ENCODE measurements at places on chromosomes 11 and 22.
A peak's percentile ranks its signal among the peaks of the same experiment; 100 is the strongest.

GRCh38 chr11:26287067-26287518 lies 44.8 kb upstream of the ANO3 start:
- no peak for DNase-seq

- DNase-seq, result no peak
Observed at GRCh38 chr11:68889948-68890446, 13.6 kb downstream of the MRPL21 start.

GRCh38 chr22:20840646-20841371 lies 17.8 kb downstream of the PI4KA start:
- DNase-seq, result peak; percentile 9

GRCh38 chr11:41849250-41849649 lies 389.8 kb upstream of the LRRC4C start:
- DNase-seq, result no peak

DNA sequence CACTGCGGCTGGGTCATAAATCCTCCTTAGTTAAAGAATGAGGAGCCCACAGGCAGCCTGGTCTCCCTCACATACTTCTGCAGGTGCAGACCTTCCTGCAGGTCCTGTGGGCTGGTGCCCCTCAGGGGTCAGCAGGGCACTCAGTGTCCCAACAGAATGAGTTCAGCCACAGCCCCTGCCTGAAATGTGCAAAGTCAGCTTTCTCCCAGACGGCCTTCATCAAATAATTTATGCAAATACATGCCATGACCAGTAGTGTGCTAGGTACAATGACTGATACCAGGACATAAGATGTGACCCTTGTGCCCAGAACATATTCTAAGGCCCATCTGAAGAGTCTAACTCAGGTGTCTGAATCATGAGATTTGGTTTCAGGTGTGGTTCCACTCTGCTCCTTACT lies 703.4 kb downstream of the TBC1D22A start:
- no peak for DNase-seq

DNA sequence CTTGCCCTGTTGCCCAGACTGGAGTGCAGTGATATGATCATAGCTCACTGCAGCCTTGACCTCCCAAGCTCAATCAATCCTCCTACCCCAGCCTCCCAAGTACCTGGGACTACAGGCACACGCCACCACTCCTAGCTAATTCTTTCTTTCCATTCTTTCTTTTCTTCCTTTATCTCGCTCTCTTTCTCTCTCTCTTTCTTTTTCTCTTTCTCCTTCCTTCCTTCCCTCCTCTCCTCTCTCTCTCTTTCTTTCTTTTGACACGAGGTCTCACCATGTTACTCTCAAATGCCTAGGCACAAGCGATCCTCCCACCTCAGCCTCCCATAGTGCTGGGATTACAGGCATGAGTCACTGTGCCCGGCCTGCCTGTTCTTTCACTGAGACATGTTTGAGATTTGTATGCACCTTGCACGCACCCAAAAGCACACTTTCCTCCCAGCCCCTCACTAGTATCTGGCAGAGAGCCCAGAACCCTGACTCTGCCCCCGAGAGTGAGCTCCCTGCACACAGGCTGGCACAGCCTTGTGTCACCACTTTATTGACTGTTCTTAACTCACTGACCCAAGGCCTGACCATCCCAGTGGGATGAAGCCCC lies 56.8 kb downstream of the CD6 start:
- peak; percentile 74 for DNase-seq

GRCh38 chr11:120020981-120021380 lies 116.9 kb downstream of the TRIM29 start:
- DNase-seq, result no peak

DNA sequence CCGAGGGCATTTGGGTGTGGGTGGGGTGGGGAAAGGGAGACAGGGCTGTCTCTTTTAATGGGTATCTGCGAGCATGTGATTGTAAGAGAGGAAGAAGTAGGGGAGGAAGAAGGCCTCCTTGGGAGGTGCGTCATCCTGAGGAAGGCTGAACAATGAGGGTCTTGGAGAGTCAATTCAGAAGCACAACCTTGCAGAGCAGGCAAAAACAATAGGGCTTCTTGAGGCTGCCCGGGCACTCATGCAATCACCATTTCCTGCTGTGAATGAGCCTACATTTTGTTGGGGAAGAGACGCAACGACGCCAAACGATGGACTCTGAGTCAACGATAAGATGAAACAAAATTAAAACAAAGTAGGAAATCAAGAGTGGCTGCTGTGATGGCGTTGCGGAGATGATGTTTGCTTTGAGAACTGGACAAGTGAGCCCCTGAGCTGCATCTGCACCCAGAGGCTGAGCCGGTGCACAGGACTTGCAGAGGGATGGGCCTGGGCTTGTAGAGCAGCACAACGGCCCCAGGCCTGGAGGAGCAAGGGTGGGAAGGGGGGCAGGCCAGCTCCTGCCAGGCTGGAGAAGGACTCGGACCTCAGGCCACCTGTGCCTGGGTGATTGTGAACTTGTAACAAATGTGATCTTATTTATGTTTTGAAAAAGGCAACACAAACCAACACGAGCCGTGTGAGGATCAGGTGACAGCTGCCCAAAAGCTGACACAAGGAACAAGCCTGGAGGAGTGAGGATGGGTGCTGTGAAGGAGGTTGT lies 92.3 kb upstream of the B3GAT1 start:
- no peak for DNase-seq

DNA sequence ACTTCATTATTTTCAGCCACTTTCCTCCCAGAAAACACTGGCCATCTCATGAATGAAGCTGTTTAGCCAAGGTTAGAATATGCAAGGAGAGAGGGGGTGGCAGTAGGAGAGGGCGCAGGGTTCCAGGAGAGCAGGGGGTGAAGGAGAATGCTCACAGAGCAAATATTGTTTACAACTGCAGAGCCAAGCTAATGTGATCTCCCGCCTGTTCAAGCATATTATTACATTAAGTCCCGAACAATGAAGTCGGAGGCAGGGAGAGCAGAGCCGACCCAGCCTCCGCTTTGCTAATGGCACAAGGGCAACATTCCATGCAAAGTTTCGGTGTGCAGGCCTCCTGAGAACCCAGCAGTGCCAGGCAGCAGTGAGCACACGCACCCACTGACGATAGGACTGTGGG lies 80.1 kb downstream of the MICAL3 start:
- DNase-seq, result no peak

- no peak for DNase-seq
Observed at GRCh38 chr11:111879637-111879960, 258 bp downstream of the CFAP68 start.

GRCh38 chr11:101127699-101128570 lies 1.7 kb downstream of the PGR start:
- no peak for DNase-seq

- DNase-seq, result no peak
Observed at GRCh38 chr11:7949934-7950333, 8.4 kb upstream of the OR10A3 start.

DNA sequence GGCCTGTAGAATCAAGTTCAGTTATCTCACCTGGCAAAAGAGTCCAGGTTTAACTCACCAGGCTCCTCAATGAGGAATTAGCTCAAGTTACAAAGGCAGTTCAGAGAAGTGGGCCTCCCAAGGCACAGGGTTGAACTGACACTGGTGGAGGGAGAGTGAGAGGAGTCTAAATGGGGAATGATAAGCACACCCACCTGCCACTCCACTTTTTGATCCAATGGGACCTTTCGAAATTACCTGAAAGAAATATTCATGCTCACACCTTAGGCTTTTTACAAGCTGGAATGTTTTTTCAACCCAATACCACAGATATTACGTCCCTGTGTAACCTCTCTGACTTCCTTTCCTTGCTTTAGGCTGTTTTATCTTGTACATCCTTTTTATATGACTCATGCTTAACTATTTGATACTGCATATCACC lies 642.7 kb upstream of the TENM4 start:
- DNase-seq, result no peak

GRCh38 chr11:16087886-16088285 lies 268.5 kb downstream of the SOX6 start:
- DNase-seq, result no peak

DNA sequence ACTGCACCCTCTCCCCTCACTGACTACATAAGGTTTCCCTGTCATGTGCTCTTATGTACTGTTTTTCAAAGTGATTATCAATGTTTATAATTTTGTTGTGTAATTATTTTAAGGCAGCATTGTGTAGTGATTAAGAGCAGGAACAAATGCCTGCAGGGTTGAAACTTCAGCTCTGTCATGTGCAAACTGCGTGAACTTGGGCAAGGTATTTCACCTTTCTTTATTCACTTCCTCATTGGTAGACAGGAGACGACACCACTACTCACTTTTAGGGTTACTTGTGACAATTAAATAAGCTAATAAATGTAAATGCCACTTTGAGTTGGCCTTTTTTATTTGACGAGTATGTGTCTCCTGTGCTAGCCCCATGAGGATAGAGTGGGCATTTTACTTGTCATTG lies 86.5 kb upstream of the E2F8 start:
- DNase-seq, result no peak

- no peak for DNase-seq
Observed at GRCh38 chr11:59822989-59823566, 12.5 kb upstream of the MRPL16 start.

- no peak for DNase-seq
Observed at GRCh38 chr11:48105096-48105990, 111.3 kb upstream of the OR4B1 start.

GRCh38 chr11:45635907-45636306 lies 29.5 kb downstream of the CHST1 start:
- DNase-seq, result no peak

DNA sequence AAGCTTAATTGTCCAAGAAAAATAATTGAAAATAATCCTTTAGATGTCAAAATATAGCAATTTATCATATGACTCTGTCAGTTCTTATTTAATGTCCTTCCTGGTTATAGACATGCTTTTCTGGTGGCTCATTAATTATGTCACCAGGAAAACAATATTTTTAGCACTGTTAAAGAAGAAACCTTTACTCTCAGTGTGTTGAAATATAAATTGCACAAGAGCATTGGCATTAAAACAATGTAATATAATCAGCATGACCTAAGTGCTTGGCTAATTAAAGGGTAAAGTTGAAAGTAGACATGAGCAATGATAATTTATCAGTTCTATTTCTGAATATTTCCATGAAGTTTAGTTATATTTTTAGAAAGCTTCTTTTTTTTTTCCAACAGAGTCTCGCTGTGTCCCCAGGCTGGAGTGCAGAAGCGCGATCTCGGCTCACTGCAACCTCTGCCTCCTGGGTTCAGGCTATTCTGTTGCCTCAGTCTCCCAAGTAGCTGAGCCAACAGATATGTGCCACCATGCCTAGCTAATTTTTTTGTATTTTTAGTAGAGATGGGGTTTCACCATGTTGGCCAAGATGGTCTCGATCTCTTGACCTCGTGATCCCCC lies 232.3 kb downstream of the JRKL start:
- no peak for DNase-seq

DNA sequence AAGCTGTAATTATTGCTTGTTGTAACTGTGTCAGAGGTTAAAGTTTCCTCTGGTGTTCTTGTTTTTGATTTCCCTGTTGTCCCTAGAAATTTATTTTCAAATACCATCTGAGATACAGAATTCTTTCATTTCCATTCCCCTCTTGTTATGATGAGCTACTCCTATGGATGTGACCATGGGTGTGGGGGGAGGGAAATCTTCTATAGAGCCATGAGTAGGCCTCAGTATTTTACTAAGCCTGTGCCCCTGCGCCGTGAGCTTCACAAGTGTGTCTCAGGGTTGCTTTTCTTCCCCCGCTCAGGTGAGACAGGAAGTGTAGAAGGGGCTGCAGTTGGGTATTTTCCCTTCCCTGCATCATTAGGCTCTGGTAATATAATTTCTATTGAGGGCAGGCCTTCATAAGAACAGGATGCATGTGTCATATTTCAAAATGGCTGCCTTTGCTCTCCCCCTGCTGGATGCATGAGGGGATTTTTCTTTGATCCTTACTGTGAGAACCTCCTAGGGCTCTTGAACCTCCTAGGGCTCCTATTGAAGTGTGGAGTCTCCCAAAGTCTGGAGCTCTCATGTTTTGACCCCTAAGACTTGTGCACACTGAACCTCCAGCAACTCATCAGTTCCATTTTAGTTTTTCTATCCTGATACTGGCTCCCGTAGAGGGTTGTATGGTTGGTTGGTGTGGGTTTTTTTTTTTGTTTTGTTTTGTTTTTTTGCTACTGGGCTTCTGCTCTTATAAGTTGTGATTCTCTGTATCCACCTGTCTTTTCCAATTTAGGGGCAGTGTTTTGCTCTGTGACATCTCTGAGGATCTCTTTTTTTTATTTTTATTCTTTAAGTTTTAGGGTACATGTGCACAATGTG lies 658.2 kb downstream of the NTM start:
- DNase-seq, result no peak

DNA sequence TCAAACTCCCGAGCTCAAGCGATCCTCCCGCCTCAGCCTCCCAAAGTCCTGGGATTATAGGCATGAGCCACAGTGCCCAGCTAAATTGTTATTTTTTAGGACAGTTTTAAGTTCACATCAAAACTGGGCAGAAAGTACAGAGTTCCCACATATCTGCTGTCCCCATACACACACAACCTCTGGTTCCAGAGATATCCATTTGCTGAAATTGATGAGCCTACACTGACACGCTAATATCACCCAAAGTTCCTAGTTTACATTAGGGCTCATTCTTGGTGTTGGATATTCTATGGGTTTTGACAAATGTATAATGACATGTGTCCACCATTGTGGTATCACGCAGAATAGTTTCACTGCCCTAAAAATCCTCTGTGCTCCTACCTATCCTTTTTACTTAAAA lies 2.7 kb upstream of the SEC14L4 start:
- no peak for DNase-seq

DNA sequence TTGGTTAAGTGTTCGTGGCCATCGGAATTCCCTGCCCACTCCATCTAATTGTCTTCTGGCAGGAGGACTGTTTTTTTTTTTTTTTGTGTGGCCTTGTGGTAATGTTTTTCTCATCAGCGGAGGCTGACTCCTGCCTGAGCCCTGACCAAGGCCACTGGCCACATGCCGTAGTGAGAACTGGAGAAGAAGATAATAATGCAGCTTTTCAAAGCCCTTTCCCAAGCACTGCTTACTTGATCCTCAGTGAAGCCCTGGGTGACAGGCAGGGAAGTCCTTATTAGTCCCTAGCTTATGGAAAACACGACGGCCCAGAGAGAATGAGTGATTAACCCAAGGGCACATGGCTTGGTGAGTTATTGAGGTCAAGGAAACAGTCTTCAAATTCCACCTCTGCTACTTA lies 71.2 kb downstream of the ADM start:
- no peak for DNase-seq

DNA sequence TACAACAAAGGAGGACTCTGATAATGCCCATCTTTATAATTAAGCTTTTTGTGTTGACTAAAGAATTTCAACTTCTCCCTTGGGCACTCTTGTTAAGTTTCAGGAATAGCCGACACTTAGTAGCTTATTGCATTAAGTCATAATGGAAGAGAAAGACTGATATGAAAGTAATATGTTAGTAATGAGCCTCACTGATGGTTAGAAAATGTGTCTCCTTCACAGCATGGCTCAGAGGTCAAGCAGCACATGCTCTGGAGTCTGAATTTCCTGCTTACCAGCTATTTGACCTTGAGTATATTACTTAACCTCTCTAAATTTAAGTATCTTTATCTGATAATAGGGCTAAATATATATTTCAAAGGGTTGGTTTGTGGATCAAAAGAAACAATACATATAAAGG lies 39.0 kb downstream of the PDGFD start:
- no peak for DNase-seq

- no peak for DNase-seq
Observed at GRCh38 chr11:117868088-117868487, 8.4 kb downstream of the FXYD6 start.

GRCh38 chr11:128179512-128179911 lies 407.8 kb downstream of the ETS1 start:
- DNase-seq, result no peak

All from stimulated activated CD4-positive, alpha-beta T cell treated with anti-CD3 and anti-CD28 coated beads, Interleukin-4, amount 100 ng/mL, for 48 hours (primary cell).